ENCODE measurements at places on chromosomes 7 and 10.

DNA sequence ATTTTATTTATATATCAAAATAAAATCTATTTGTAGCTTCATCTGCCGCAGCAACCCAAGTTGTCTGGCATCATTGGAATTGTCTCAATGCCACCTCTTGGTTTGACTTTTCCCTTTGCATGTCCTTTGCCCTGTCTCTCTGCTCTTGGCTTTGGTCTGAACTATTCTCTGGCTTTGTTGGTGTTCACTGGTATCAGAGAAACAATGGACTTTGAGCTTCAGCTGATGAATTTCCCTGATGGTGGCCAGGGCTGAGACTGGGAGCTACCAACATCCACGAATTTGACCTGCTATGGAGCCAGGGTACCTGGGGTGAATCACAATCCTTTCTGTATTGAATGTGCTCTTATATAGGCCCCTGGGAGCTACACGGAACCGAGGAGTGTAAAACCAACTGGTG, 311.7 kb upstream of the KIAA1217 start:
- DNase-seq: no peak

GRCh38 chr10:17098012-17098411, 31.6 kb downstream of the CUBN start:
- no peak for DNase-seq

DNA sequence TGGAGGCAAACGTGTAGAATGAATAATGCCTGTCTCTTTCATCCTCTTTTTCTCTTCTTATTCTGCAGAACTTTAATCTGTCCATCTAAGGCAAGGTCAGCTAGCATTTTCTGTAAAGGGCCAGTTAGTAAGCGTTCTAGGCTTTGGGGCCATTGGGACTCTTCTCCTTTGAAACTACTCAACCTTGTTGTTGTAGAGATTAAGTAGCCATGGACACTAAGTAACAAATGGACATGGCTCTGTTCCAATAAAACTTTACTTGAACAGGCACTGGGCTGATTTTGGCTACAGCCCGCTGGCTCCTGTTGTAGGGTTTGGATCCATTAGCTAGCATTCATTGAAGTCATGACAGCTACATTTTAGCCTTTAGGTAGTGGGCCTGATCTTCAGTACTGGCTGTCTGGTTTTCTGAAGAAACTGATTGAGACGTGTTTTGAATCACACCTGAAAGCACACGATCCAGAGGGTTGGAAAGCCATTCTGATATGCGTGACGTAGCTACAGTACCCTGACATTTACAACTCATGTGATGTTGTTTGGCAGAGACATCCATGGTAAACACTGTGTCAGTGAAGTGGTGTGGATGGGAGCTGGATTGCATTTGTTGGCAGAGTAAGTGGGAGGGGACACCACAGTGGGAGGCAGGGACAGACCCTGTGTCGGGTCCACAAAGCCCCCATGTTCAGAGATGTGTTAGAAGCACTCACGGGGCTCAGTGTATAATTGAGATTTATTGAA, 92.5 kb downstream of the MTPN start:
- no peak for DNase-seq

DNA sequence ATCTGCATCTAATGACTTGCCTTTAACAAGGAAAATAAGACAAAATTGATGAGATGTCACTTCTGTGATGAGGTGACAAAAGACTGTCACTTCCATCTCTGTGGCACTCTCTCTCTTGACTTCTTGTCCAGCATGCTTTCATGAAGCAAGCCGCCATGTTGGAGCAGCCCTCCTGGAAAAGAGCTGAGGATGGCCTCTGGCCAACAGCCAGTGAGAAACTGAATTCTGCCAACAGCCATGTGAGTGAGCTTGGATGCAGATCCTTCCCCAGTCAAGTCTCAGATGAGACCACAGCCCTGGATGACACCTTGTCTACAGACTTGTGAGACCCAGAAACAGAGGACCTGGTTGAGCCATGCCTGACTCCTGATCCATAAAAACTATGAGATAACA, 412.6 kb upstream of the SHH start:
- DNase-seq: no peak

DNA sequence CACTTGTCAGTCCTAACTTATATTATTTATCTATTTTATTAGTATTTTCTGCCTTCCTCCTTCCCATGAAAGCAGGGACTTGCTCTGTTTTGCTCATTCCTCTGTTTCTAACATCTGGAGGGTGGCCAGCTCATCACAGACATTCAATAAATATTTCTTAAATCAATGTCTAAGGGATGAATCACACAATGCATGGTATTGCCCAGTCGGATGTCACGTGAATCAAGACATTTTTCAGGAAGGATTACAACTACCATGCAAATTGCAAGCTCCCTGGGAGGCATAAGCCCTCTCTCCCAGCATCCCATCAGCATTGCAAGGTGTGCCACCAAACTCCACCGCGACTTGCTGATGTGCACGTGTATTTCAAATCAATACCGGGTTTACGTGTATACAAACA, 146.6 kb upstream of the RNF32 start:
- DNase-seq: no peak

GRCh38 chr10:51340845-51341610, 266.7 kb downstream of the PRKG1 start:
- no peak for DNase-seq

- no peak for DNase-seq
Measured at GRCh38 chr10:86862373-86862772, 95.0 kb downstream of the MMRN2 start.

- no peak for DNase-seq
Measured at GRCh38 chr7:105916603-105917002, 40.2 kb upstream of the ATXN7L1 start.

DNA sequence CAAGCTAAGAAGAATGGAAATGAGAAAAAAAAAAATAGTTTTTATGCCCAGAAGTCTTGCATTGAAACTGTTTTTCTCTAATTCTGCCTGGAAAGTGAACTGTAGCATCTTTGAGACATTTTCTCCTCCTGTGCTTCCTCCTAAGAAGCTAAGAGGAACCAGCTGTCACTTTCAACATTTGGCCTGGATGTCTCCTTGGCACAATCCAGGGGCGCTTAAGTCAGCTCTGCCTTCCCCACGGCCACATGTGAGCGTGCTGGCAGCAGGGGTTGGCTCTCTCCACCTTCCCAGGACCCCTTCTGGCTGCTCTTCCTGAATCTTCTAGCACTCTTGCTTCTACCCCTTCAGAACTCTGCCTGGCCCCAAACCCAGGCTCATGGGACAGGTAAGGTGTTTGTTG, 289.6 kb upstream of the ADARB2 start:
- DNase-seq: no peak

- no peak for DNase-seq
Measured at GRCh38 chr10:49140304-49141177, 6.7 kb upstream of the FAM170B start.
